Retina (tissue), 1 donor: ENCODE measurements at places on chromosomes 5 and 9.

GRCh38 chr9:132551556-132551955, 30.9 kb upstream of the BARHL1 start:
- DNase-seq: no peak

DNA sequence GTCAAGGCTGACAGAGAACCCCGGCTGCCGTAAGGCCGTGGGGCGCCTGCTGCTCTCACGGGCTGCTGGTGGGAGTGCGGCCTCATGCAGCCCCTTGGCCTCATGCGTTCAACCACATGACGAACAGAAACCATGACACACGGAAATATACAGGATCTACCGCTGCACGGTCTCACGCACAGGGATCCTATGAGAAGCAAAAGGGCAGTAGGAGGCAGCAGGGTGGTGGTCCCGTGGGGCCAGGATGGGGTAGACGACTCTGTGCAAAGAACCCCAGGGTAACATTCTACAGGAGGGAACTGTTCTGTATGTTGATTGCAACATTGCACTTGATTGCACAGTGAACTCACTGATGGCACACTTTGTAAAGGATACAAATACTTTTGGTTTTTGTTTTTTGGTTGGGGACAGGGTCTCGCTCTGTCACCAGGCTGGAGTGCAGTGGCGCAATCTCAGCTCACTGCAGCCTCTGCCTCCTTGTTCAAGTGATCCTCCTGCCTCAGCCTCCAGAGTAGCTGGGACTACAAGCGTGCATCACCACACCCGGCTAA, 51.6 kb downstream of the NACC2 start:
- no peak for DNase-seq

DNA sequence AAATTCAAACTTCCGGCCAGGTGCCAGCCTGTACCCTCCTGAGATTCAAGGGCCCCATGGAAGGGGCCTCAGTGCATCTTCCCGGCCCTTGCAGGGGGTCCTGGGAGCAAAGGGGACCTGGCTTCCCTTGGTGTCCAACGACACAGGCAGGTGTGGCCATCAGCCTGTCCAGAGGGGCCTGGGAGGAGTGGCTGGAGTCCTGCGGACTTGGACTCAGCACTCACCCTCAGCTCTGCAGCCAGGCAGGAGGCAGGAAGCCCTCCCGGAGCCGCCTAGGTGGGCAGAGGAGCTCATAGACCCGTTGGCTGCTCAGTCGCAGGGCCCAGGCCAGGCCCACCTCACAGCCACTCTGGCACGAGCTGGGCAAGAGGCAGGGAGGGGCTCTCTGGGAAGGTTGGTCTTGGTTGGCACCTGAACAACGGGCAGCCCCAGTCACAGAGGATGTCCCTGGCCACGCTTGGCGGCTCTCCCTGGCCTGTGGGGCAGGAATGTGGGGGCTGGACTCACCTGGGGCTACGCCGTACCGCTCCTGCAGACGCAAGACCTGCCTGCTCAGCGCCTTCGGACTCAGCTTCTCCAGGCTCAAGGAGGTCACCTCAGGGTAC, 53.8 kb upstream of the NRARP start:
- DNase-seq: no peak

DNA sequence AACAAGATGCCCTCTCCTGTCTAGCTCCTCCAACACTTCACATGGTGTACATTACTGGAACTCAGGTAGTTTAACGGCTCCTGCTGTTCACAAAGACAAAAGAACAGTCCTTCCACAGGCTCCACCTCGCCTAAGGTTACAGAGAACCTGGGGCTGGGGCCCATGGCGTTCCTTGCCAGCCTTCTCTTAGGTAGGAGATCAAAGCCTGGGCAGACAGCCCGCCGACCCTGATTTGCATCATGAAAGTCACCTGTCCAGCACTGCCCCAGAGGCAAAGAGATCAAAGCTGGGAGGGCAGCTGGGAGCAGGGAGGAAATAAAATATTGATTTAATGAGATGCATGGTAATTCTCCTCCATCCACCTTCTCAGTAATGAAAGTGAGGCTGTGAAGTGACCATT, 115.0 kb upstream of the SLIT3 start:
- no peak for DNase-seq

- no peak for DNase-seq
Observed at GRCh38 chr5:173781432-173781815, 106.7 kb upstream of the CPEB4 start.

DNA sequence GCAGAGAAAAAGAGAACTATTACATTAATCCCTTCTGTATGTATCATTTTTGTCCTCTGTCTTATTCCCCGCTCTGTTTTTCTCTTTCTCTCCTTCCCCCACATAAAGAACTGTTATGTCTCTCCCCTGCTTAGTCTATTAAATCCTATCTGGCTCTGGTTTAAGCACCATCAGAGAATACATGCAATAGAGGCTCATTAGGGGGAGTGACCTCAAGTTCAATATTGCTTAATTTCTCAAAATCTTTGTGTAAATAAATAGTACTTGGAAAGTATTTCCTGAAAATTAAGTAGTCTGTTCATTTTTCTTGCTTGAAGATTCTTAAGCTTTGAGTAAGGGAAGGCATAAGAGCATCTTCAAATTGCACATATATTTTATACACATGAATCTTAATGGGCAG, 41.2 kb upstream of the FAM174A start:
- no peak for DNase-seq

DNA sequence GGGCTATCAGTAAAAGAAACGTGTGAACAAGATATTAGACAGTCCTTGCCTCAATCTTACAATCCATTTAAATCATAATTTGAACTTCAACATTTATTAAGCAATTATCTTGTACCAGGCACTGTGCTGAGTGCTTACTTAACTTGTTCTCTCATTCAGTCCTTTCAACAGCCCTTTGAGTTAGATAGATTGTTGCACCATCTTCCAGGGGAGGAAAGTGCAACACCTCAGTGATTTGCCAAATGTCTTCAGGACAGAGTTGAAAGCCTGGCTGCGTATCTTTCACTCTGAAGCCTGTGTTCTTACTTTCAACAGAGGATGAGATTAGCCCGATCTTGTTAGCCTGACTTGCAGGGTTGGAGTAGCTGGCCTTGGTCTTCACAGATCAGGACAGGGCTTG, 34.2 kb upstream of the SUB1 start:
- DNase-seq: no peak

GRCh38 chr9:107989544-107989943, 500.0 kb upstream of the KLF4 start:
- no peak for DNase-seq

DNA sequence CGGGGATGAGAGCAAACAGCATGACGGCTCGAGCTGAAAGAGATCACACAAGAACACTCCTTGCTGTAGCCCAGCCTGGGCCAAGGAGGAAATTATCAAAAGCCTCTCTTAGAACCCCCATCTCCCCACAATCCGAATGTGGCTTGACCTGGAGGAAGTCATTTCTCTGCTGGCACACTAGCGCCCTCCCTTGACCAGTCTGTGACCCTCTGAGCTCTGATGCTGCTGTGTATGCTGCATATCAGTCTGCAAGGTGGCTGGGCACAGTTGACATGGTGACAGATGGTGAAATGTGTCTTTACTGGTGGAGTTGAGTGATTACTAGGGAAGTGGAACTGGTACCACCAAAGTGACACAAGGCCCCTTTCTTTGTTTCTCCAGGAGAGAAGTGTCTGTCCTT, 3.3 kb downstream of the SLC46A2 start:
- DNase-seq: no peak

DNA sequence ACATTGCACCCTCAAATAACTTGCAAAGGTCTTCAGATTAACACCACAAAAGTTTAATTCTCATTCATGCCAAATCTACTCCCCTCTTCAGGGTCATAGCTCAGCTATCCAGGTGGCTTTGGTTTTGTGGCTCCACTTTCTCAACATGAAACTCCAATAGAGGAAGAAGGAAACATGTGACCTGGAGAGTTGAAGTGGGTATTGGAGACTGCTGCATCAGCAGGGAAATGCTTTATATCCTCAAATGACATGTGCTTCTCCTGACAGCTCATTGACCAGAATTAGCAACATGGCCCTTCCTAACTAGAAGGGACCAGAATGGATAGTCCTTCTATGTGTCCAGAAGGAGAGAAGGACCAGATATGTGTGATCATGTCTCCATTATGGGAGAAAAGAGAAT, 73.6 kb downstream of the TLR4 start:
- DNase-seq: no peak

DNA sequence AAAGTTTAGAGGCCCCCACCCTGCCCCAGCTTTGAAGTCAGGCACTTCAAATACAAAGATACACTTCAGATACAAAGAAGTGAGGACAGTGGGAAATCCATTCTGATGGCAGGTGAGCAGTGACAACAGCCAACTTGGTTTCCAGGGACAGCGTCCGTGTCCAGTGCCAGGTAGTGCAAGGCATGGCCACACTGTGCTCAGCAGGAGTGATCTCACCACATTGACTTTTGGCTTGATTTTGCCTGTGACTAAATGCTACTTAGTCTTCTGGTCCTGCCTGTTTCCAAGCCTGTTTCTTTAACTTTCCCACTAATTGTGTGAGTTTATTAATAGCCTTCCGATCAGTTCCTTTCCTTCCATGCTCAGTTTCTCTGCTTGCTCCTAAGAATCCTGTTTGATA, 72.6 kb upstream of the PALM2AKAP2 start:
- no peak for DNase-seq

DNA sequence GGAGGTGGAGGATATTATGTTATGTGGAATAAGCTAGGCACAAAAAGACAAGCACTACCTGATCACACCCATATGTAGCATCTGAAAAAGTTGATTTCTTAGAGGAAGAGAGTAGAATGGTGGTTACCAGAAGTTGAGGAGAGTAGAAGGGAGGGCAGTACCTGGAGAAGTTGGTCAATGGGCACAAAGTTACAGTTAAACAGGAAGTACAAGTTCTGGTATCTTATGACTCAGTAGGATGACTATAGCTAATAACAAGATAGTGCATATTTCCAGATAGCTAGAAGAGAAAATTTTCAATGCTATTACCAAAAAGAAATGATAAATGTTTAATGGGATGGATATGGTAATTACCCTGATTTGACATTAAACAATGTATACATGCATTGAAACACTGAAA, 686.7 kb downstream of the ISL1 start:
- no peak for DNase-seq

GRCh38 chr9:70013598-70014196, 30.0 kb upstream of the MAMDC2 start:
- DNase-seq: no peak

- DNase-seq: no peak
Observed at GRCh38 chr5:66713998-66714397, 117.8 kb downstream of the MAST4 start.

- DNase-seq: no peak
Observed at GRCh38 chr9:69937360-69937759, 106.3 kb upstream of the MAMDC2 start.

DNA sequence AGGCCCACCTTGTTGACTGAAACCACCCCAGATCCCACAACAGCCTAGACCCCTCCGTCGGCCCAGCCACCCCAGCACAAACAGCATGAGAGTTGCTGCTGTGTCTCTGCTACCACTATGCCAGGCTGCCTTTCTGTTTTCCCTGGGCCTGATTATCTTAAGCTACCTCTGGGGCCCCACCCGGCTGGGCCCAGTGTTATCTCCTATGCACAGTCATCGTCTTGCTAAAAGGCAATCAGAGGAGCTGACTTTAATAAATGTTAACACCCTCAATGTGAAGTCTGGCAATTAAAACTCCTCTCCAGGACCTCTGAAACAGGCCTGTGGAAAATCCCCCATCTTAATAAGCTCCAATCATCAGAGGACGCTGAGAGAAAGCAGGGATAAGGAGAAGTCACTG, 144.9 kb downstream of the FAM114A2 start:
- DNase-seq: no peak

DNA sequence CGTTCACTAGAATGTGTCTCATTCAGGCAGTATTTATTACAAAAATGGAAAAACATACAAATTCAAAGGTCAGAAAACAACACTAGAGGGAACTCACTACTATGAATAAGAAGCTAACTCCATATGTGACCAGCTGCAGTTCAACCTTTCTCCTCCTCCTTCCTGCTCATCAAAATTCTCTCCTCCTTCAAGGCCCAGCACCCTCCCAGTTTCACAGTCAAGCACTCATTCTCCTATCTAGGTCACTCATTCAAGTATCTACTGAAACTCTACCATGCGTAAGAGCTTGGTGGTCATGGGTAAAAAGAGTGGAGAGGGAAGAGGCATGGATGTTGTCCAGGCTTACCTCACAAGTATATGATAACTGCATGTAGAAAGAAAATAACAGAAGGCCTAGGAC, 27.7 kb downstream of the ECPAS start:
- DNase-seq: peak; percentile 18
